ENCODE measurements at places on chromosomes 16 and 17.

DNA sequence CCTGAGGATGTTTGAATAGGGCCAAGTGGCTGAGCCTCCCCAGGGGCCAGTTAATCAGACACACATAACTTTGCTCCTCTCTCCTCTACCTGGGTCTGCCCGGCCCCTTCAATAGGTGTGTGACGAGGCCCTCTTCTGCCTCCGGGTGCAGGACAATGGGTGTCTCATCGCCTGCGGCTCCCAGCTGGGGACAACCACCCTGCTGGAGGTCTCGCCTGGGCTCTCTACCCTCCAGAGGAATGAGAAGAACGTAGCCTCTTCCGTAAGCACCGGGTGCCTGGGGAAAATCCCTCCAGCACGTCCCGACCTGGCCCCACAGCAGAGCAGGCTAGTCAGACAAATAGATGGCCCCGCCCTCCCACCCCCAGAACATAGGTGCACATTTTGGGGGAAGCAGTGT lies 16.1 kb upstream of the KIF19 start:
- no peak for DNase-seq

GRCh38 chr17:47816111-47816735 lies 5.4 kb downstream of the OSBPL7 start:
- DNase-seq: no peak

GRCh38 chr17:32342603-32343325 lies 791 bp upstream of the C17orf75 start:
- DNase-seq: no peak

- DNase-seq: no peak
Measured at GRCh38 chr17:9361188-9361955, 214.2 kb downstream of the STX8 start.

DNA sequence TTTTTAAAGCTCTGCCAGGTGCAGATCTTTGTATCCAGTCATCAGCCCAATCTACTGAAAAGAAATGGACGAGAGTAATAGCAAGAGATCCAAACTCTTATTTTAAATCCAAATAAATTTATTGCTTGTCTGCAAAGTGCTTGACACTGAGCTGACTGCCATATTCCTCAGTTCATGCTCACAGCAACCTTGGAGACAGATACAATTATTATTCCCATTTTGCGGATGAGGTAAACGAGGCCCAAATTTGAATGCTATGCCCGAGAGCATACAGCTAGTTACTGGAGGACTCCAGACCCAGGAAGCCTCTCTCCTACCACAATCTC lies 620 bp downstream of the NOB1 start:
- DNase-seq: no peak

- DNase-seq: no peak
Measured at GRCh38 chr16:68252383-68252782, 7.2 kb downstream of the PLA2G15 start.

DNA sequence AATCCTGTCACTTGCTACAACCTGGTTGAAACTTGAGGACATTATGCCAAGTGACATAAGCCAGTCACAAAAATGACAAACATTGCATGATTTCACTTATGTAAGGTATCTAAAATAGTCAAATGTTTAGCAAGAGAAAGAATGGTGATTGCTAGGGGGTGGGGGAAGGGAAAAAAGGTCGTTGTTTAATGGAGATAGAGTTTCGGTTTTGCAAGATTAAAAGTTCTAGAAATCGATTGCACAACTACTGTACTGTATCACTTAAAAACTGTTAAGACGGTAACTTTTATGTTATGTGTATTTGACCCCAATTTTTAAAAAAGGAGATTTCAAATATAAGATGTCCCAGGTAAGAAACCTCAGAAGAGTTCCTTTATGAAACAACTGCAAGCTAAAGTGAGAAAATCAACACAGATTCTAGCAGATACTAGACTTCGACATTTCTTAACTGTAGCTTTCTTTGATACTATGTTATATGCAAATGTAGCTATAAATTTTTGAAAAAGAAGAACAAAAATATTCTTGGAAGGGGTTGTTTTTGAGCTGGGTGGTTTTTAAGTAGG lies 5.9 kb downstream of the MEOX1 start:
- no peak for DNase-seq

Data from germinal center (tissue), 1 donor.